ENCODE measurements at places on chromosomes 12 and 14.

- DNase-seq: no peak
Measured at GRCh38 chr12:109461846-109462756, 15.0 kb downstream of the KCTD10 start.

- DNase-seq: peak; percentile 64
Measured at GRCh38 chr14:68978172-68978911, 760 bp downstream of the ACTN1 start.

GRCh38 chr12:99911967-99912366 lies 72.8 kb downstream of the ANKS1B start:
- no peak for DNase-seq

DNA sequence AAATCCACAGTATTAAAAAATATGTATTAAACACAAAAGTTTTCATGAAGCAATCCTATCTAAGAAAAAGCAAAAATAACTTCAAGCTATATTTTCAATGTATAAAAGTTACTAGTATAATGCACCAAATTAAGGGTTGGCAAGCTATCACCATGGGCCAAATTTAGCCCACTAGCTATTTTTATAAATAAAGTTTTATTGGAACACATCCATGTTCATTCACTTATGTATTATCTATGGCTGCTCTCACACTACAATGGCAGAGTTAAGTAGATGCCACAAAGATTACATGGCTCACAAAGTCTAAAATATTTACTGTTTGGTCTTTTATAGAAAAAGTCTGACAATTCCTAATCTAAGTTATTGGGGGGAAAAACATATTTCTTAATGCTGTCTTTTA lies 17.6 kb downstream of the KLHL28 start:
- DNase-seq: no peak

- no peak for DNase-seq
Measured at GRCh38 chr12:915090-915489, 34.4 kb downstream of the RAD52 start.

DNA sequence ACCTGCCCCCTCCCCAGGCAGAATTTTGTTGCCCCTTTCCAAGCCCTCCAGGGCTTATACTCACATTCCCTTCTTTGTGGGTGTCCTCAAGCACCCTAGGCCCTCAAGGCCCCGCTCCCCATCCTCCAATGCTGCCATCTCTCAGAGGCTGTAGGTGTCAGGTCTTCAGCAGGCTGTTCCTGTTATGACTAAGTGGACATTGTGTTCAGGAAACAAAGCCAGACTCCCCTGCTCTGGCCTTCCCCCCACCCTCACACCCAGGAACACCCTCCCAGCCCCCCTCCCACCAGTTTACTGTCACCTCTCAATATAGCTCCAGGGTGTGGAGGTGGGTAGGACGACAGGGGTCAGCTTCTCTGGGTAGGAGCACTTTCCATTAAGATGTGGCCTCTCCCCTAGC lies 1.4 kb upstream of the MYH6 start:
- DNase-seq: no peak

GRCh38 chr14:76289276-76289675 lies 86.7 kb upstream of the ESRRB start:
- DNase-seq: no peak

GRCh38 chr14:91770185-91770584 lies 38.3 kb upstream of the CATSPERB start:
- DNase-seq: no peak

- DNase-seq: no peak
Measured at GRCh38 chr14:95547626-95548327, 12.9 kb downstream of the GLRX5 start.

DNA sequence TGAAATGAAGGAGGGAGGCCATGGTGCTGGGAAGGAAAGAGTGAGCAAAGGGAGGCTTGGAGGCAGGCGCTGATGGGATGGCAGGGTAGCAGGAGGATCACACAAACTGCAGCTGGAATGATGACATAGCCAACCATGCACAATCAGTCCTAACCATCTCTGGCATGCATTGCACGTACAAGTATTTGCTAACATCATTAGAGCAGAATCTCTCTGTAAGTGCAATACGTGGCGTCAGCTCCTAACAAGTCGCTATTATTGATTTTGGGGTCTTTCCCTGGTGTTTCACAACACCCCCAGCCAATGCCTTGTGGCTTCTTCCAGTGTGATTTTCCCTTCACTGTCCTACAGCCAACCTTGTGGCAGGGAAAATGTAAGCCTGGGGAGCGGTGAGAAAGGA lies 18.5 kb downstream of the BDKRB1 start:
- no peak for DNase-seq

DNA sequence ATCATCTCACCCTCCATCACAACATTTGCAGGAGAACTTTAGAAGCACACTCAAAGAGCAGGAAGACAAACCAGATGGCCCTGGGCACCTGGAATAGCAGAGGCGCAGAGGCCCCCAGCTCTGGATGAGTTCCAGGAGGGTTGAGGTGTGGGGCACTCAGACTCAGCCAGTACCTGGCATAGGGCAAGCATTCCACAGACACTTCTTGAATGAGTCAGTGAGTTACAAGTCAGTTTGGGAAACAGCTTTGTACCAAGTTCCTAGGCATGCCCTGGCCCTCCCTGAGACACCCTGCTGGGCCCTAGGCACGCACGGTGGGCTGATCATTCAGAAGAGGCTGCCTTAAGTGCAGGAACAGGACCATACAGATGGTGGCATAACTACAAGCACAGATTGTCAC lies 54.3 kb downstream of the MAP3K9 start:
- DNase-seq: no peak
